ENCODE measurements at places on chromosomes 5 and 9.
A peak's percentile ranks its signal among the peaks of the same experiment; 100 is the strongest.

DNA sequence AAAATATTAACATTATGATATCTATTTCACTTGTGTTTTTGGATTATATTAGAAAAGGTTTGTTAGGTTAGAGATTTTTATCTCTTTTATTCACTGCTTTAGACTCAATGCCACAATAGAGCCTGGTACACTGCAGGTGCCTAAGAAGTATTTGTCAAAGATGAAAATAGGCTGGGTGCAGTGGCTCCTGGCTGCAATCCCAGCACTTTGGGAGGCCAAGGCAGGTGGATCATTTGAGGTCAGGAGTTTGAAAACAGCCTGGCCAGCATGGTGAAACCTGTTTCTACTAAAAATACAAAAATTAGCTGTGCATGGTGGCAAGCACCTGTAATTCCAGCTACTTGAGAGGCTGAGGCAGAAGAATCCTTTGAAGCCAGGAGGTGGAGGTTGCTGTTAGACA lies 64.3 kb downstream of the C9 start:
- DNase-seq, result no peak

DNA sequence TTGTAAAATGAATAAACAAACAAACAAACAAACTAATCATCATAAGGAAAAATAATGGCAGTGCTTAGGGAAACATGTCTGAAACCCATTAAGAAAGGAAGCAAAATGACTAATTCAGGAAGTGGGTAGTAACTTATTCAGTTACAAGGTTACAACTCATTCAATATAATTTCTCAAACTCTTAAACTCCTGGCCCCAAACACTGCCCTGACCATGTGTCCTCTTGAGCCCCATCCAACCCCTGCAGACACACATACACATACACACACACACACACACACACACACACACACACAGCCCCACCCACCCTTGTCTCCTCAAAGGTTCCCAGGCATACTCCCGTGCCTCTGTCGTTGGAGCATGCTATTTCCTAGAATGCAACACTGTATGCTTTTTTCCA lies 193.9 kb downstream of the SEC61B start:
- no peak for DNase-seq

GRCh38 chr9:98428454-98428853 lies 173.0 kb upstream of the TBC1D2 start:
- no peak for DNase-seq

- peak; percentile 57 for DNase-seq
Observed at GRCh38 chr9:9552665-9553064, 1060.1 kb downstream of the PTPRD start.

DNA sequence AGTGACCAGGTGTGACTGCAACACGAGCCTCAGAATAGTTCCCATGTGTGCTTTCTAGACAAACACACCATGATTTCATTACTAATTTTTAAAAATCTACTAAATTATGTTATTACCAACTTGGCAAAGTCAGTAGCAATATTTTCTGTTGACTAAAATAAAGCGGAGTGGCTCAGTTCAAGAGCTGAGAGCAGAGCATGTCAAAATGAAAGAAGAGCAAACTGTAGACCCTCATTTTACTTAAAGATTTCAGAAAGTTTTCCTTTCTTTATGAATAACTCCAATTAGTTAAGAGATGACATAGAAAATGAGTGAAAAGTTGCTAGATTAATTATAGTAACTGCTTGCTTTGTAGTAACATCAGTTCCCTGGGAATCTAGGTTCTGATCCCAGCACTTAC lies 17.9 kb downstream of the OXCT1 start:
- DNase-seq, result no peak

DNA sequence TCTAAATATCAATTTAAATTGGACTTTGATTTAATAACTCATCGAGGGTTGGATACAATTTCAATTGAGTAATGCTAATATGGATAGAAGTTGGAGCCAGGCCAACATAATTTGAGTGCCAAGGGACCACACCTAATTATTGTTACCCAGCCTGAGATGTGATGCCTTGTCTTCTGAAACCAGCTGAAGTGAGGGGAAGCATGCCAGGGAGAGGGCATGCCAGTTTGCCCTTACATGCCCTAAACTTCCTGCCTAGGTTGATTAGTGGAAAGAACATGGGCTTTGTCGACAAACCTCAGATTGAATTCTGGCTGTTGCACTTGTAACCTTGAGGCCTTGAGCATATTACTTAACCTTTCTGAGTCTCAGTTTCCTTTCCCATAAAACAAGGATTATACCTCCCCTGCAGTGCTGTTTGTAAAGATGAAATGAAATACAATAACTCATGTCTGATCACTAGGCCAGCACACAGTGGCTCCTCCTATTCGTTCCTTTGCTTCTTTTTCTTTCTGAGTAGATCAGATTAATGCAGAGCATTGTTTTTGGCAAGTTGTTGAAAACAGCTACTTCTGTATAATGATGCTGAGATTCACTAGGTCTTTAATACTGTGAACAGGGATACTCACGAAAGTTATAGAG lies 412.8 kb downstream of the TLE4 start:
- DNase-seq, result no peak

GRCh38 chr9:108212184-108212583 lies 643.6 kb downstream of the ACTL7B start:
- DNase-seq, result no peak

- DNase-seq, result no peak
Observed at GRCh38 chr9:89617978-89618377, 13.2 kb downstream of the GADD45G start.

Data from SHP77 treated with DMSO at 0.1 percent for 48 hours (cell line).